Fibroblast of the aortic adventitia (primary cell): ENCODE measurements at places on chromosomes 7 and 10.

DNA sequence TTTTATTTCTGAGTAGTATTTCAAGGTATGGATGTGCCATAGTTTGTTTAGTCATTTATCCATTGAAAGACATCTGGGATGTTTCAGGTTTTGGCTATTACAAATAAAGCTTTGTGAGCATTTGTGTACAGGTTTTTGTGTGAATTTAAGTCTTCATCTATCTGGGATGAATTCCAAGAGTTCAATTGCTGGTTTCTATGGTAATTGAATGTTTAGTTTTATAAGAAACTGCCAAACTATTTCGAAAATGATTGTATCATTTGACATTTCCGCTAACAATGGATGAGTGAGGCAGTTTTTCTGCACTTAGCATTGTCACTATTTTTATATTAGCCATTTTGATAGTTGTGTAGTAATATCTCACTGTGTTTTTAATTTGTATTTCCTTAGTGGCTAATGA is 99.4 kb downstream of the WDFY4 start:
- DNase-seq, result no peak

- no peak for DNase-seq
These were observed 228.7 kb upstream of the CCDC6 start for GRCh38 chr10:60135020-60135419.

DNA sequence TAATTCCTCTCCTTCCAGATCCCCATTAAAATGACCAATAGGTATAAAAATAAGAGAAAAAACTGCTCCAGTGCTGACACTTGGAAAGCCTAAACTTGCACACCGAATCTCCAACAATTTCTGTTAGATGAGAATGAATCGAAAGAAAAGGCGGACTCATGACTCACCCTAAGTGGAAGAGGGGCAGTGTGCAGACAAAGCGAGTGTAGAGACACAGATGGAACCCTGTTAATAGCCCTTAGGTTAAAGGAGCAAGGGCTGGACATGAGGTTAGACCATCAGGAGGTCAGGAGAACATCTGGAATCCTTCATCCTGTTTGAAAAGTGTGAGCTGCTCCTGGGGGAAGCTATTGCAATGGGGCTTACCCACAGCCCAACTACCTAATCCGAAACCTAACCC is 103.4 kb upstream of the GLI3 start:
- DNase-seq, result no peak

- no peak for DNase-seq
These were observed 3.8 kb upstream of the PDCD4 start for GRCh38 chr10:110867807-110868465.

GRCh38 chr7:40888499-40888898 is 753.7 kb downstream of the SUGCT start:
- DNase-seq, result no peak

DNA sequence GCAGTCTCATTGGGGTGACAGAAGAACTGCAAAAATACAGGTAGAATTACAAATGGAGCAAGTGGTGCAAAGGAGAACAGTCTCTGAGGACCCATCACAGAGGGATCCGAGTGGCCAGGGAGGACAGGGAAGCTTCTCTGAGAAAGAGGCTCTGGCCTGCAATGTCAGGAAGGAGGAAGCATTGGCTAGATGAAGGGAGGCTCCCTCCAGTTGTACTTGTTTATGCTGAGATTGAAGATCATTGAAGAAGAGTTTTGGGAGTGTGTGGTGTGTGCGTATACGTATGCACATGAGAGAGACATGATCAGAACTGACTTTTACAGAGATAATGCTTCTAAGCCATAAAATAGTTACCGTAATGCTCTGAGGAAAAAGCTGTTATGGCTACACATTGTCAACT is 274.7 kb upstream of the FZD8 start:
- no peak for DNase-seq

GRCh38 chr10:92760609-92761008 is 70.9 kb downstream of the HHEX start:
- DNase-seq, result peak; percentile 67
